ENCODE measurements at places on chromosomes 11 and 22.

DNA sequence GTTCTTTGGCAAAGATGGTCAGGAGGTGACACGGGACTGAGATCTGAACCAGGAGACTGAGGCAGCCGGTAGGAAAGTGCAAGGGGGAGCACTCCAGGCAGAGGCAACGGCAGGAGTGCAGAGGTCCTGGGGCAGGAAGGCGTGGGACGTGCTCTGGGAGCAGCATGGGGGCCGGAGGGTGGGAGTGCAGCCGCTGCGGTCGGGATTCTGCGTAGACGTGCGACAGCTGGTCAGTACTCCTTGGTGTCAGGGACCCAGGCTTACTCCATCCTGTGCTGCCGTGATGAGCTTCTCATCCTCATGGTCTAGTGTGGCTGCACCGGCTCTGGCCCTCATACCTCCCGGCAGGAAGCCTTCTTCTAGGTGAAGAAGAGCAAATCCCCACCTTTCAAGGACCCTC is 16.9 kb upstream of the TRMU start:
- no peak for DNase-seq

GRCh38 chr11:130849215-130849568 is 67.1 kb downstream of the SNX19 start:
- no peak for DNase-seq

- no peak for DNase-seq
Measured at GRCh38 chr11:65712633-65713076, 603 bp downstream of the KAT5 start.

GRCh38 chr22:50150161-50151129 is 20.1 kb upstream of the PANX2 start:
- DNase-seq = no peak

DNA sequence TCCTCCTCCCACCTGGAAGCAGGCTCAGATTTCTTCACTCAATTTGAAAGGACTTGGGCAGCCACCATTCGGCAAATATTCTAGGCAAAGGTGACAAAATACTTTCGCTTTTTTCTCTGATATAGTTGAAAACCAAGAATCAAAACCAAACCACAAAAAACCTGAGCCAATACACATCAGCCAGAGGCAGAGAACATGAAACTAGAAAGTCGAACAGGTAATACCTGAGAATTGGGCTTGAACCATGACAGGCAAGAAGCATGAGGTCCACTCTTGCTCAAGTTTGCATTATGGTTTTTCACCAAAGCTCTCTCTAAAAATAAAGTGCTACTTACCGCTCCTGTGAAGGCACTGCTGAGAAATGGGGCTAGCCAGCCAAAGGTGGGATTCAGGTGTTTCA is 26.2 kb upstream of the LDLRAD3 start:
- no peak for DNase-seq

GRCh38 chr22:25630447-25630846 is 66.0 kb downstream of the GRK3 start:
- DNase-seq = no peak

DNA sequence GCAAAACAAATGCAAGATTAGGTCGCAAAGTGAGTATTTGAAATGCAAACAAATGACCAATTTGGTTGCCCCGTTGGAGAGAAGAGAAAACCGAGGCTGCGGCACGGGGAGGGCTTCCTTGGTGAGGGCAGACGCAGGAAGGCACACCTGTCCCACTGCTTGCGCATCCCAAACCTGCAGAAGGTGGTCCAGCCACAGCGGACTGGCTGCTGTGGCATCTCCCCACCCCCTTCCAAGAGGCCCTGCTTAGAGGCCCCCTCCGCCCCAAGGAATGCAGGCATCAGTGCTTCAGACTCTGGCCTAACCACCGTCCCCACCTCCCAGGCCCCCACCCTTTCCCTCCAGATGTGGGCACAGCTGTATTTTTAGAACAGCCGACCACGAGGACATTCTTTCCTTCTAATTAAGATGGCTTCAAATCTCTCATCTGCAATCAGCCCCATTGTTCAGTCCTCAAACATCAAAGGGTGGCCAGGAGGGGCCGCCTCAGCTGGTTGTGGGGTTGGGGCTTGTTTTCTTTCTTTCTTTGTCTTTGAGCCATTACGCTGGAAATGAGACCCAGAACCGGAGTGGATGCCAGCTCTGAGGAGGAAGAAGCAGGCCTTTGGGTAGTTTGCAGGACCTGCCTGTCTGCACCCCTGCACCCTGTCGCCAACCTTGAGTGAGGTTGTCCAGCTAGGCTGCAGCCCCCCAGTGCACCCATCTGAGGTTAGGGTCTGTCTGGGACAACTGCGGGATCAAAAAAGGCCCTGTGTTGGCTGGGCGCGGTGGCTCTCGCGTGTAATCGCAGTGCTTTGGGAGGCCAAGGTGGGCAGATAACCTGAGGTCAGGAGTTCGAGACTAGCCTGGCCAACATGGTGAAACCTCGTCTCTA is 9.4 kb upstream of the DERL3 start:
- no peak for DNase-seq

DNA sequence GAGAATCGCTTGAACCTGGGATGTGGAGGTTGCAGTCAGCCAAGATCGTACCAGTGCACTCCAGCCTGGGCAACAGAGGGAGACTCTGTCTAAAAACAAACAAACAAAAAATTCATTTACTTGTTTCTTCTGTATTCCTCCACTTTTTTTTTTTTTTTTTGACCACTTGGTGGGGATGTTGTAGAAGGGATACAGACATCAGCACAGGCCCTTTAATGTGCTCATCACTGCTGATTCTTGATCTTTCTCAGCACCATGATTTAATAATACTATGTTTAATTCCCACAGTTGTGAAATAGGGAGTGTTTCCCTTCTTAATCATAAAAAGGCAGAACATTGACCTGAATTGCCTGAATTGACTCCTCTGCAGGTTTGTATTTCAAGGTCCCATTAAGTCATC is 4.5 kb downstream of the TTC9C start:
- DNase-seq = no peak

DNA sequence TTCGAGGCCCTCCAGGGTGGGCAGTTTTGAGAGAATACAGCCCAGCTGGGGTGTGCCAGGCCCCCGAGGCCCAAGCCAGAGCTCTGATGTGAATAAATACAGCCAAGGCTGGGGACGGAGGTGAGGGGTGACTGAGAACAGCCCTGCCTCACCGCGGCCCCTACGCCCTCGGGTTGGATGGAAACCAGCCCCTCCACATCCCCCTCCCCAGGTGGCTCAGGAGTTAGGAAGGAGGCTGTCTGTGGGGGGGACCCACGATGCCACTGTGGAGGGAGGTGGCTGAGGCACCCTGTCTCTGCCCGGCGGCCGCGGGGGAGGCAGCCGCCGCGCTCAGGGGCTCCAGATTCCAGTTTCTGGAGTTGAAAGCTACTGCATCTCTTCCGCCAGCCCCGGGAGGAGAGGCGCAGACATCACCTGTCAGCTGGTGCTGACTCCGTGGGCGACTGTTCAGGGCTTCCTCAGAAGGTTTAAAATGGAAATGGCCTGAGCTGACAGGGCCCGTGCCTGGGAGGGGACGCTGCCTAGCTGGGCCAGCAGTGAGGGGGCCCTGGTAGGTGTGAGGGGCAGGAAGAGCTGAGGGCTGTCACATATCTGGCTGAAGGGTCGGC is 1.4 kb downstream of the FLRT1 start:
- DNase-seq = no peak

GRCh38 chr11:111639226-111639925 is 37.1 kb downstream of the SIK2 start:
- no peak for DNase-seq

GRCh38 chr11:96783311-96783710 is 393.5 kb downstream of the JRKL start:
- no peak for DNase-seq

- no peak for DNase-seq
Measured at GRCh38 chr22:43811777-43812148, 342 bp downstream of the EFCAB6 start.

GRCh38 chr11:62370743-62371440 is 33.6 kb downstream of the ASRGL1 start:
- no peak for DNase-seq

DNA sequence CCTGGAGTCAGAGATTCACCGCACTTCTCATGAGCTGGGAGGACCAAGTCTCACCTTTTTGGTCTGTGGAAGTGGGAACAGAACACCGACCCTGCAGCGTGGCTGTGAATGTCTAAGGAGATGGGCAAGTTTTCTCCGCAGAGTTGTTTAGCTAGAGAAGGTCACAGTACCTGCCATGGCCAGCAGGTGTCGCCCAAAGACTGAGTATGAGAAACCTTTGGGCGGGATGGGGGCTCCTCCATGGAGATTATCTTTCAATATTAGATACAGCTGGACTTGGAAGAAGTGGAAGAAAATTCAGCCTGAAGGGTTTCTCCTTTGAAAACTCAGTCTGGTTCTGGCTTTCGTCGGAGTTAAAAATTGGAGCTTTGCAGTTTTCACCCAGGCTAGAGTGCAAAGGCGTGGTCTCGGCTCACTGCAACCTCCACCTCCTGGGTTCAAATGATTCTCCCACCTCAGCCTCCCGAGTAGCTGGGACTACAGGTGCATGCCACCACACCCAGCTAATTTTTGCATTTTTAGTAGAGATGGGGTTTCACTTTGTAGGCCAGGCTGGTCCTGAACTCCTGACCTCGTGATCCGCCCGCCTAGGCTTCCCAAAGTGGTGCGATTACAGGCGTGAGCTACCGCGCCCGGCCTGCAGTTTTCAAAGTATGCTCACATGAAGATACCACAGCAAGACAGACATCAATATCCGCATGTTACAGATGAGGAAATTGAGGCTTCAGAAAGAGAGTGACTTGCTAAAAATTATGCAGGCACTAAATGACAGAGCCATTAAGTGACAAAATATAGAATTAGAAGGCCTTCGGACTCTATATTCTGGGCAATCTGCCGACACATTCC is 10.7 kb upstream of the DSCAML1 start:
- DNase-seq = no peak

- DNase-seq = no peak
Measured at GRCh38 chr11:78339483-78339882, 78.1 kb downstream of the GAB2 start.

DNA sequence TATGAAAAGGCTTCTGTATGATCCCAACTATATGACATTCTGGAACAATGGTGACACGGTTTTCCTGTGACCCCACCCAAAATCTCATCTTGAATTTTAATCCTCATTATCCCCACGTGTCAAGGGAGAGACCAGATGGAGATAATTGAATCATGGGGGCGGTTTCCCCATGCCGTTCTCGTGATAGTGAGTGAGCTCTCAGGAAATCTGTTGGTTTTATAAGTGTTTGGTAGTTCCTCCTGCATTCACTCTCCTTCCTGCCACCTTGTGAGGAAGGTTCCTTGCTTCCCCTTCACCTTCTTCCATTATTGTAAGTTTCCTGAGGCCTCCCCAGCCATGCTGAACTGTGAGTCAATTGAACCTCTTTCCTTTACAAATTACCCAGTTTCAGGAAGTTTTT is 53.1 kb upstream of the TSPAN18 start:
- DNase-seq = no peak

DNA sequence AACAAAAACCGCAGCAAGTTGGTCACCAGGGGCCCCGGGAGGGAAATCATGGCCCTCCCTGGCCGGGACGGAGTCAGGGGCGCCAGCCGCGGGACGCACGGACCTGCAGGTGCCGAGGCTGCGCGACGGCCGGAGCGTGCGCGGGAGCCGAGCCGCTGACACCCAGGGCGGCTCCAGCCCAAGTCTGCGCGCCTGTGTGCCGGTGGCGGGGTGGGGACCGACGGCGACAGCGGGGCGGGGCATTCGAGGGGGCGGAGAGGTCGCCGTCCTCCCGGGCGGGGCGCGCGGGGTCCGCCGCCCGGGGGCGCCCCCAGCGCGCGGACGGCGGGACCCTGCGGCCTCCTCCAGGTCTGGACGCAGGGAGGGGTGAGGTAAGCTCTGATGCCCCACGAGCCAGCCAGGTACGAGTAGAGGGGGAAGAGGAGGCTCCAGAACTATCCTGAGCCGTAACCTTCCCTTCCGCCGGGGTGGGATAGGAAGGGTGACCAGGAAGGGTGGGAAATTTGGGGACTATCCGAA is at the start of gene ESAM:
TSS of gene ESAM (minus strand) at position 186 of the 519 bp plus-strand sequence. CDS start at position 50, 136 bp downstream.
- DNase-seq = no peak

DNA sequence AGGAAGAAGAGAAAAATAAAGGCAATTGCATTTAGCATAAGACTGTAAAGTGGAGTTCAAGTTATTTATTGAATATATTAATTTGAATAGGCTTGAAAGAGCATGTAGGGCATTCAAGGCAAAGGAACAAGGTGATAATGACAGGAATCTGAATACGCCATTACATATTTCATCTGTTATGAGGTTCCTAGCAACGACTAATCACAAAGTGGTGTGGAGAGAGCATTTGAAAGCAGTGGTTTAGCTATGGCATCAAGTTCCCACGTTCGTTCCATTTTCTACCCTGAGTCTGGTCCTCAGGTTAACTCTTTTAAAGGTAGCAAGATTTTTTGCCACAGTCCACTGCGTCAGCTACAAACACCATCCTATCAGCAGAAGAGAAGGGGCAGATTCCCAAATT is 59.4 kb downstream of the CNTN5 start:
- DNase-seq = no peak

GRCh38 chr22:48396785-48397530 is 1430.7 kb downstream of the BRD1 start:
- no peak for DNase-seq

DNA sequence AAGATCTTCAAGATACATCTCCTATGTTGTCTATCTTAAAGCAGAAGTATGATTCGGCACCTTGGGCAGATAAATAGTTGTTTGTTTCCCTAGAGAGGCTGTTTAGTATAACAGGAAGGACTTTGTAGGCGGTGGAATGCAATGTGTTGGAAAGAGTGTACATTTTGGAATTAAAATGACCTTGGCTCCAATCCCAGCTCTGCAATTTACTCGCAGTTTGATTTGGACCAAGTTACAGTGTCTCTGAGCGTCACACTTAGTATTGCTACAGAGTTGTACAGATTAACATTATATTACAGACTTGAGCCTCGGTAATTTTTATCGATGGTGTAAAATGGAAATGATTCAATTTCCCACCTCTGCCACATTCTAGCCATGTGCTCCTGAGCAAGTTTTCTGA is 265.3 kb downstream of the OPCML start:
- DNase-seq = no peak

DNA sequence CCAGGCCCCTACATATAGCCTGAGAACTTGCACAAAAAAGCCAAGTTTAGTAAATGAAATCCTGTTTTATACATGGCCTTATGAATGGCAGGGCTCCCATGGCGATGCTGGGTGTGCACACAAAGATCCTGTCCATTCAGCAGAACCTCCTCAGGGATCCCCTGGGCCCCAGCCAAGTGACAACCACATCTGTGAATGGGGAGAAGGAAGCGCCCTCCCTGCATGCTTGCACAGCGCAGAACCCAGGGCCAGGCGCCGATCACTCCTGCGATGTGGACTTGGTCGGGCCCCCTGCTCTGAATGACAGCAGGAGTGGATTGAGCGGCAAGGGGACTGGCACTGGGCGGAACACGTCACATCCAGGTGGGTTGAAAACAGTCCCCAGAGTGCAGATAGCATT is 4.5 kb upstream of the CDC42EP2 start:
- no peak for DNase-seq

DNA sequence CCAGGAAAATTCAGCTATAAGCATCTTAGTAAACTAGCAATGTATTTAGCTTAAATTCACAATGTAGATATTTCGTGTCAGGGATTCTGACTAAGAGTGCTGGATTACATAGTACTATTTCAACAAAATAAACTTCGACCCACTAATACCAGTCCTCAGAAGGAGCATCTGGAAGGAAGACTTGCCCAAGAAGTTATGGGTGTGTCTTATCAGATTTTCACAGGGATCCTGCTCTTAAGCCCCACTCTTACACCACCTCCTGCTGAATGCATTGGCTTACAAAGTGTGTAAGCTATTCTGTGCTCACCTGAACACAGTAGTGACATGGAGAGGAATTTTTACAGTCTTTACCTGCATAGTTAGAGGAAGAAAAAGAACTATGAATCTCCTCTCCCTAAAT is 35.4 kb upstream of the ANO5 start:
- DNase-seq = no peak

Data from left renal cortex interstitium (tissue), 4 donors.